CD4-positive, alpha-beta T cell treated with Interleukin-15 for 4 hours (primary cell): ENCODE measurements at places on chromosomes 7 and 10.

- DNase-seq = no peak
These were observed 25.2 kb downstream of the CTBP2 start for GRCh38 chr10:125134916-125135770.

DNA sequence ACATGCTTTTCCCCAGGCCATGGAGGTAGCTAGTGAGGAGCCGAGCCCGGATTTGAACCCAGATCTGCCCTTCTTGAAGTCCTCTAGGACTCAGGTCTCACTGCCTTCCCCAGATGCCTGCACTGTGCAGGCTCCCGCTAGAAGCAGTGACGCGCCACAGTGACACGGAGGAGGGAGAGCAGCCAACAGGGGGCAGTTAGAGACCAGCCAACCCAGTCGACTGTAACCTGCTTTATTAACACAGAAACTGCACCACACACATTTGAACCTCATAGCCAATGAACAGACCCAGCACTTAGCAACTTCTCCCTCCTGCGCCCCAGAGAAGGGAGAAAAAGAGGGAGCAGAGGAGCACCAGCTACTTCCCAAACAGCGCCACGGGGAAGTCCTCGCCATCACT lies 27.4 kb downstream of the PILRA start:
- DNase-seq = no peak

- no peak for DNase-seq
These were observed 2.1 kb downstream of the GLCCI1 start for GRCh38 chr7:7970531-7971307.

GRCh38 chr7:99409806-99410205 lies 1.0 kb downstream of the BUD31 start:
- no peak for DNase-seq

- DNase-seq = no peak
These were observed 733.5 kb upstream of the LRRTM3 start for GRCh38 chr10:66192162-66192831.

GRCh38 chr10:123986736-123987135 lies 95.1 kb upstream of the CPXM2 start:
- DNase-seq = no peak

GRCh38 chr10:19920075-19920726 lies 104.0 kb downstream of the PLXDC2 start:
- DNase-seq = no peak

- no peak for DNase-seq
These were observed 29.4 kb downstream of the FAM241B start for GRCh38 chr10:69659241-69660038.

DNA sequence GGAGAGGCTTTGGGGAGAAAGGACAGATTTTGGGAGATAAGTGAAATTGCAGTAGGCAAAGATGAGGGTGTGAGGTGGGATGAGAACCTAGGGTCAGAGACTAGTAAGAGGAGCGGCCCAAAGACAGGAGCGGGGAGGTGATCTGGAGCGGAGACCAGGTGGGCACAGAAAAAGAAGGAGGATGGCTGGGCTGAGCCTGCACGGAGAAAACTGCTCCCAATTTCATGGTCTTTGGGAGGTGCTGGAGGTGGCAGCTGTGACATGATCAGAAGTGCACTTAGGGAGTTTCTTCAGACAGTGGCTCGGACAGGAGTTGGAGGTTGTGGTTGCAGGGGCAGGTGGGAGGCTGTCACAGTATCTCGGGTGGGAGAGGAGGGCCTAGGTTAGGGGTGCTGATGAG lies 232.8 kb downstream of the SKAP2 start:
- no peak for DNase-seq

- DNase-seq = no peak
These were observed 290.5 kb upstream of the LRGUK start for GRCh38 chr7:133836666-133837065.

- no peak for DNase-seq
These were observed 158.5 kb downstream of the CACNA2D1 start for GRCh38 chr7:82284936-82285519.

DNA sequence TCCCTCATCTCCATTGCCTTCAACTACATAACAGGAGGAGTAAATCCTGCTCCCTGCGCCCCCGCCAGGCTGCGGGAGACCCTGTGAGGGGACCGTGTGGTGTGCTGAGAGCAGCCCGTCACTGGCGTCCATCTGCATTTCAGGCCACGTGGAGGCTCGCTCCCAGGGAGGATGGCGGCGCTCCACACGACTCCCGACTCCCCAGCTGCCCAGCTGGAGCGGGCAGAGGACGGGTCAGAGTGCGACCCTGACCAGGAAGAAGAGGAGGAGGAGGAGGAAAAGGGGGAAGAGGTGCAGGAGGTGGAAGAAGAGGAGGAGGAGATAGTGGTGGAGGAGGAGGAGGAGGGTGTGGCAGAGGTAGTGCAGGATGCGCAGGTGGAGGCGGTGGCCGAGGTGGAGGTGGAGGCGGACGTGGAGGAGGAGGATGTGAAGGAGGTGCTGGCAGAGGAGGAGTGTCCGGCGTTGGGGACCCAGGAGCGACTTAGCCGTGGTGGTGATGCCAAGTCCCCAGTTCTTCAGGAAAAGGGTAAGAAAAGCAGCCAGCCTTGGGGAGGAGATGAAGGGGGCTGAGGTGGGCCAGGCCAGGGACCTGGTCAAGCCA lies 5.2 kb downstream of the ZNF316 start:
- DNase-seq = no peak

GRCh38 chr7:121373177-121373576 lies 22.9 kb downstream of the FAM3C start:
- DNase-seq = no peak

DNA sequence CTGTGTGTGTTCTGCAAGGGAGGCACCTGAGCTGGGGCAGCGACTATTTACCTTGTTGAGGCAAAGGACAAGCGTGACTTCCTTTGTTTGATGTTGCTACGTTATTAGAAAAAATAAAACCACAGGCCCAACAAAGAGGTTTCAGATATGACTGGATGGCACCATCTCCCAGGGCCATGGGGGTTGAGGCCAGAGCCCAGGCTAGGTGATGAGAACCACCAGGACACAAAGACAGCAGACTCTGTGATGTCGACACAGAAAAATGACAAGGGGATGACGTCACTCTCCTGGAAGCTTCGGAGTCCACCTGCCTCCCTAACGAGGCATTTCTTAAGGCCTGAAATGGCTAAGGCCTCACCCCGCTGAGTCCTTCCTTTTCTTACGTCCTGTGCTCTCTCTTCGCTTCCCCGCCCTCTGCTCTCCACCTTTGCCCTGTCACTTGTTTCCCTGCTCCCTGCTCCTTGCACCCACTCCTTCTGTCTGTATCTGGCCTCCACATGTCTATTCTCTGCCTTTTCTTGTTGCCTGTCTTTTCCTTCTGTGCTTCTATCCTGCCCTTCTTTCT lies 83.0 kb upstream of the ADRB1 start:
- peak; percentile 44 for DNase-seq
